ENCODE measurements at places on chromosomes 2 and 18.

DNA sequence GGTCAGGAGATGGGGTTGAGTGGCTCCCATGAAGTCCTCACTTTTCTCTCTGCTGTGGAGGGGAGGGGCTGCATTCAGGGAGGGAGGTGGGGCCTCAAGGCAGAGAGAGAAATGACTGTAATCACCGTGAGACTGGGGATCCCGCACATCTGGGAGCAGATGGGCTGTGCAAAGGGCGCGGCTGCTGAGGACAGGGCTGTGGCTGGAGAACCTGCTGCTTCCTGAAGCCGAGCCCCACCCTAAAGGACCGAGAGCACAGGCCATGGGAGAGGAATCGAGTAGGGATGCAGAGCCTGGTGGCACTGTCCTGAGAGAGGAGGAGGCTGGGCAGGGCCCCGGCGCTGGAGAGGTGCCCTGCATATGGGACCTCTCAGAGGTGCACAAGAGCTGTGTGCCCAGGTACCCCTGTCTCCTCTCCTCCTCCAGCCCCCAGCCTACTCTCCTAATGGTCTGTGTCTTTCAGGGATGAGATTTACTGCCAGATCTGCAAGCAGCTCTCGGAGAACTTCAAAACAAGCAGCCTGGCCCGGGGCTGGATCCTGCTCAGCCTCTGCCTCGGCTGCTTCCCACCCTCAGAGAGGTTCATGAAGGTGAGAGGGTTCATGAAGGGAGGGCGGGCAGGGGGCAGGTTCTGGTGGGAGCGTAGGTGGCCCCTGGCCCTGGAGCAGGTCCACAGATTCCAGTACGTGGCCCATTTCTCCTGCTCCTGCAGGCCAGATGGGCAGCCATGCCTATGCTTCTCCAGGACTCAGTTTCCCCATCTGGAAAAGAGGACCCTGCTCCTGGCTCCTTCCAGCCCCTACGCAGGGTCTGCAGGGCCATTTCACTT, 25.9 kb upstream of the GPR17 start:
- no peak for DNase-seq

DNA sequence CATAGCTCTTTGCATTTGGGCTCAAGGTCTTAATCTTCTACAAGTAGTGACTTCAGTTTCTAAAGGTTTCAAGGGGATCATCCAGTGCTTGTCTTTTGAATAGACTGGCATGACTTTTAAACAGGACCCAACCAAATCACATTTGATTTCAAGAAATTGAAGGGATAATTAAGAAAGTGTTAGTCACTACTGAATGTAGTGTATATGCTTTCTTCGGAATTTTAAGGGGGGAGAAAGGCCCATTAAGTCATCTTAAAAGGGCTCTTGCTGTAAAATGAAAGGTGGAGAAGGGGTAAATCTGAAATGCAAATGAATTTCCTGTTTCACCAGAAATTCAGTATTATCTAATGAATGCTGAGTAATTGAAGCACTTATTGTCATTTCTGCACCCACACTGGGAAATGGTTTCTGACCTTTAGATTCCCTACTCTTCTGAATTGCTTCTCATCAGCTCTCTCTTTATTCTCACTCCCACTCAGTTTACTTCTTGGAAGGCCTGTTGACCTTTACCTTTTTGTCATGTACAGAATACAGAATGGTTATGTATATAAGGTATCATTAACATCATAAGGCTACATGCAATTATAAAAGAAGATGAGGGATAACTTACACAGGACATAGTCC, 241.4 kb downstream of the SLC8A1 start:
- no peak for DNase-seq

DNA sequence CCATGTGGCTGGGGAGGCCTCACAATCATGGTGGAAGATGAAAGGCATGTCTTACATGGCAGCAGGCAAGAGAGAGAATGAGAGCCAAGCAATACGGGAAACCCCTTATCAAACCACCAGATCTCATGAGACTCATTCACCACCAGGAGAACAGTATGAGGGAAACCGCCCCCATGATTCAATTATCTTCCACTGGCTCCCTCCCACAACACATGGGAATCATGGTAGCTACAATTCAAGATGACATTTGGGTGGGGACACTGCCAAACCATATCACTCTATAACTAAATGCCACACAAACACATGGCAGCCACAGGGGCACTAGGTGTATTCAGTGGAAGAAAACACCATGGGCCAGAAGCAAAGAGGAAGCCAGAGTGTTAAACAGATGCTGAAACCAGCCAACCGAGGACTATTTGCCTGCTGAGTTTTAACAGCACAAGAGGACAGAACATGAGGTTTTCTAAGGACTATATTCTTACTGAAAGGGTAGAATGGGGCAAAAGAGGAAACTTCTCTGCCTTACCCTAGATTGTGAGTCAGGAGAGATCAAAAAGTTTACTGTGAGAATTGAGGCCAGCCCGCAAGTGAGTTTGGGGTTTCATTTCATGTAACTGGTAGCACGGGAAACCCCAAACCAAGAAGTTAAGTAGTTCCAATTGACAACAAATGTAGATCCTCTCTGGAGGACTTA, 49.2 kb downstream of the SIGLEC15 start:
- peak; percentile 69 for DNase-seq

DNA sequence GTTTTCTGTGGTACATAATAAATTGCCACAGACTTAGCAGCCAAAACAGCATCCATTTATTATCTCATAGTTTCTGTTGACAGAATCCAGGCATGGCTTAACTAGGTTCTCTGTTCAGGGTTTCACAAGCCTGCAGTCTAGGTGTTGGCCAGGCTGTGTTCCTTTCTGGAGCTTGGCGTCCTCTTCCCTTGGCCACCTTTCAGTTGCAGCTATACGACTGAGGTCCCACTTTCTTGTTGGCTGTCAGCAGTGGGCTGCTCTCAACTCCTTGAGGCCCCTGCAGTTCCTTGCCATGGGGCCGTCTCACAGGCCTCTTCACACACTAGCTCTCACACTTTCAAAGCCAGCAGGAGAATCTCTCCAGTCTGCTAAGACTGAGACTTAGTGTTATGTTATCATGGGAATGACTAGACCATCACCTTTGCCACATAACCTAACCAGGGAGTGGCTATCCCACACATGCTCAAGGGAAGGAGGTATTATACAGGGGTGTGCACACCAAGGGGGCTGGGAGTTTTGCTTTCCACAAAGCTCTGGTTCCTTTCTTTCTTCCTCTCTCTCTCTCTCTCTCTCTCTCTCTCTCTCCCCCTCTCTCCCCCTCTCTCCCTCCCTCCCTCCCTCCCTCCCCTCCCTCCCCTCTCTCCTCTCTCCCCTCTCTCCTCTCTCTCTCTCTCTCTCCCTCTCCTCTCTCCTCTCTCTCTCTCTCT, 15.8 kb downstream of the RIOK3 start:
- DNase-seq: no peak

DNA sequence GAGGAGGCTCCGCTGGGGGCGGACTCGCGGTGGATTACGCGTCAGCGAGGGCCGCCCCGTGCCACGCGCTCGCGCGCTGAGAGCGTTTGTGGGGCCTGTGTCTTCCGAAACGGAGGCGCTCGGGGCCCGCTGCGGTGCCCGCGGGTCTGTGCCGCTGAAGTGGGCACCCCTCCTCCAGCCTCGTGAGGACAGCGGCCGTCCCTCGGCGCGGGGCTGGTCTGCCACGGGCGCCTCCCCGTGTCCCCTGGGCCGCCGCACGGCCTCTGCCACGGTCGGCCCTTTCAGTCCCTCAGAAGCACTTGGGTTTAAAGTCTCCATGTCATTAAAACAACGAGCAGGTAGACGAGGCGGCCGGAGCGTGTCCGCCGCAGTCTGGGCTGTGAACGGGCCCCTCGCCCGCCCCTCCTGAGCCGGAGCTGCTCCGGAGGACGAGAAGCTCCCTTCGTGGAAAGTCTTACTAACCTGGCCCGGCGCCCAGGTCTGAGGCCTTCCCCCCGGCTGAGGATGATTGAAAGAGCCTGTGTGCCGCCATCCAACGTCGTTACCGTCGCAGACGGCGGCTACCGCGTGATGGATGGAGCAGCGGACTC, 97.6 kb downstream of the NFATC1 start:
- DNase-seq: no peak

DNA sequence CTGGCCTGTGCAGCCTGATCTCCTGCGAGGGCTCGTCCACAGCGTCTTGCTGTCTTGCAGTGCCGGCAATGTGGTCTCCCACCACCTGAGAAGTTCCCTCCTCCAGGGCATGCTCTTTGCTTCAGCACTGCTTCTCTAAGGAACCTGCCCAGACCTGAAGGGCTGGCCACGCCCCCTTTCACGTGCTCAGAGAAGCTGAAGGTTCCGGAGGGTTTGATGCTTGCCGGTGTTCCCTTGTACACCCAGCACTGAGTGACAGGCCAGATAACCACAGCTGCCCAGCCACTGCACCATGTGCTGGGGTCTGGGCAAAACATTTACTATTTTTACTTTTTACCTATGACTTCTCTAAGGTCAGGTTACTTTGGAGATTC, 1.7 kb upstream of the POLR2D start:
- DNase-seq: peak; percentile 77

DNA sequence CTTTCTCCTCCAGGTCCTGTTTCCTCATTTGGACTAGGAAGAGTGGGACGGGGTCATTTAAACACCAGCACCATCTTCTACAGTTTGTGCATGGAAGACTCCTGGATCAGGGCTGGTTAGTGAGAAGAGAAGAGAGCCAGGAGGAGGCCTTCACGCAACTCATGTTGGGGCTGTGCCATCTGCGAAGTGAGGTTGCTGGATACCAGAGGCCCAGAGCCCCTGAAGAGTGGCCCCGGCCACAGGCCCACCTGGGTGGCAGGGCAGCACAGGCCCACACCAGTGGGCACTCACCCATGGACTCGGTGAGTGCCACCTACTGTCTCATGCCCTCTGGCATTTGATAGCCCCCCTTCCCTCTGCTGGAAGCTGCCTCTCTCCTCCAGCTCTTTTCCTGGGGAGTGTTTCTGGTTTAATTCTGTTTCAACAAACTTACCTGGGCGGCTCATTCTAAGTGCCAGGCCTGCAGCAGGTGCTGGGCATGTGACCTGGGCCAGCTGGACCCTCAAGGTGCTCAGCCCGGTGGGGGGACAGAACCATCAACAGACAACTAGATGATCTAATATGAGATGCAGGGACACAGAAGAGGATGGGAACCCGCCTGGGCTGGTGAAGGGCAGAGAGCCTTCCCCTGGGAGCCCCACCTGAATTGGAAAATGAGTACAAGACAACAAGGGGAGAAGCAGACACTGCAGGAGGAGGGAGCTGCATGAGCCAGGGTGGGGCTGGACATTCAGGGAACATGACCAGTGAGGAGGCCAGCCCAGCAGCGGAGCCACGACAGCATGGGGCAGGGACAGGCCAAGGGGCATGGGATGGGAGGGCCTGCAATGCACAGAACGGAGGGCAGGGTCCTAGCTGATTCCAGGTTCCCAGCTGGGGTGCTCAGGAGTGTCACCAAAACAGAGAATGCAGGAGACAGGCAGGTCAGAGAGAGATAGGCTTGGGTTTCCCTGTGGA, 70.6 kb downstream of the MARCO start:
- no peak for DNase-seq

Data from CD4-positive, alpha-beta T cell treated with Interleukin-17A for 1 hour (primary cell).